Inflammatory macrophage treated with lipopolysaccharide for 4 hours (primary cell): ENCODE measurements at places on chromosomes 6 and 20.

GRCh38 chr6:139308286-139308916, 16.6 kb upstream of the TXLNB start:
- peak; percentile 78 for DNase-seq

GRCh38 chr20:64159286-64159680, 5.0 kb upstream of the MYT1 start:
- DNase-seq = no peak

DNA sequence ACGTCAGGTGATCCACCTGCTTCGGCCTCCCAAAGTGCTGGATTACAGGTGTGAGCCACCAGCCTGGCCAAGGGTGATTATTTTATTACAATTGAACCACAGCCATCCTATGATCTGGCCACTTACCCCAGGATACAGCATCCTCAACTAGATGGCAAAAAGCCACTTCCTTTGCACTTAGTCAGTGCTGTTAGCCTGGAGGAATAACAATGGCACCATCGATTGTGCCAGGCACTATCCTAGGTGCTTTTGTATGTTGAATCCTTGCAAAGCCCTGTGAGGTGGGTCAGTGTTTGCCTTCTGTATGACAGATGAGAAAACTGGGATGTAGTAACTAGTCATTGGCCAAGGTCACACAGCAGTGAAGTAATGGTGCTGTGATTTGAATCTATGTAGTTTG, 11.2 kb upstream of the TTPAL start:
- DNase-seq = no peak

DNA sequence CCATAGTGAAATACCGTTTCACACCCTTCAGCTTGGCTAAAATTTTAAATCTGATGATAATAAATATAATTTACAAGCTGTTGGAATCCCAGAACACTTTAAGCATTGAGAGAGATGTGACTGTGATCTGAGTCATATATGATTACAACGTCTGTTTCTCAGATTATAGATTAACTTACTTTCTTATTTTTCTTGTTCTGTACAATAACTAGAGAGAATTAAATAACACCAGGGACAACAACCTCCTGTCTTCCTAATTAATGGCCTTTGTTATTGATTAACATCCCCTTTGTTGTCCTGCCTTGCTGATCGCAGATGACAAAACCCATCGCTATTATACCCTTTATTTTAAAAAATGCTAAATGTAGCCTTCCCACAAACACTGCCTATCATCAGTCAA, 87.8 kb upstream of the EZR start:
- DNase-seq = no peak

- DNase-seq = no peak
These were observed 6.9 kb downstream of the ENPP3 start for GRCh38 chr6:131643855-131644460.

DNA sequence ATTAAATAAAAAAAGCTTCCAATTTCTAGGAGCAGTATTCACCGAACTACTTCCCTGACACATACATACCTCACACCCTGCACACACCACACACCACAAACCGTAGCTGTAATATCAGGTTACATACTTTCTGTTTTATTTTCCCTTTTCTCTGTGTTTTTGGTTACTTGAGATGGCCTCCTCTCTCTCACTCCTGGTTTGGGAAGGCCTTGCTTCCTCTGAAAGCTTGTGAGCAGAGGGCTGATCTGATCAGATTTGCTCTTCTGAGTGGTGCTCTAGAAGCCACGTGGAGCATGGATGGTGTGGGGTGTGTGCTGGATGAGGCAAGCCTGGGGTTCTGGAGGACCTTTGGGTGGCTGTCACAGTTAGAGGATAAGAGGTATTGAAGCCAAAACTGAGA, 20.9 kb downstream of the UTRN start:
- peak; percentile 27 for DNase-seq

DNA sequence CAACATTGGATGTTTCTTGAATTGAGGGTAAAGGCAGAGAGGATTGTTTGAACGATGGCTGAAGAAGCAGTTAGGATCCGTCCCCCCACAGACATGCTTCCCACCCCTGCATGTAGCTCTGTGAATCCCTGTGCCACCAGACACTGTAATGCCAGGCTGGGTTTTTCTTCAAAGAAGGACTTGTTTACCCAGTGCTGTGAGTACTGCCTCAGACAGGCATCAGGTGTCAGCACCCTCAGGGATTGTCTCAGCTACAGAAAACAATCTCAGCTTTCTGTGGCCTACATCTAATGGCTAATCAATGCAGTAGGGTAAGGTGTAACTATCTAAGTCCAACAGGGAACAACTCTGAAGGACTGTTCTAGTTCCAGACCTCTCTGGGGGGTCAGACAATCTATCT, 853.0 kb upstream of the EPHA7 start:
- no peak for DNase-seq

- peak; percentile 32 for DNase-seq
These were observed 59.2 kb upstream of the KIF25 start for GRCh38 chr6:167937948-167938911.

- DNase-seq = no peak
These were observed 99.6 kb downstream of the MAP3K4 start for GRCh38 chr6:161091151-161091550.

- DNase-seq = no peak
These were observed 150.1 kb downstream of the HAO1 start for GRCh38 chr20:7790189-7790588.

GRCh38 chr6:20879526-20879925, 345.3 kb downstream of the CDKAL1 start:
- peak; percentile 62 for DNase-seq

DNA sequence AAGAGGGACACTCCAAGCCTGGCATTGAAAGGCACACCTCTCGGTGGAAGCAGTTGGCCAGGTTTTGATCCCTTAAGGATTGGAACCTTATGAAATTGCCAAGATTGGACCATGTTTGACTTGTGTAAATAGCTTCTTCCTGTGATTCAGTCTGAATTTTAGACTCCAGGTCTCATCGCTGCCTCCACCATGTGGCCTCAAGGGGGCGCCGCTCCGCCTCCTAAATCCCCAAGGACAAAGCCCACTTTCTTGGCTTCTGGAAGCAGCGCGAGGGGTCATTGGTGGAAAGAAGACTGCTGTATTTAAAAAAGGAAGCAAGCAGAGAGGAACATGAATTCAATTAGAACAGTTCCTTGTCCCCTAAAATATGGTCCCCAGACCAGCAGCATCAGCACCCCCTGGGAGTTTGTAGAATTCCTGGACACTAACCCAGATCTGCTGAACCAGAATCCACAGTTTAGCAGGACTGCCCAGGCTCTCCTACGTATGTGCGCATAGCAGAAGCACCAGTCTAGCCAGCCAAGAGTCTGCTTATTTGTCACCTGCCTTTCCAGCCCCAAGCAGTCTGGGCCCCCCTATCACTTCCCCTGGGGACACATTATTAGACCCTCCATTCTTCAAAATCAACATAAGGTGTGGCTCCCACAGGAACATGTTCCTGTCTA, 108.5 kb downstream of the LY86 start:
- DNase-seq = peak; percentile 67

GRCh38 chr6:43308101-43308989, at the start of gene CRIP3:
Gene CRIP3 (minus strand): TSS chr6:43308826. CDS start chr6:43308792, 34 bp downstream.
- DNase-seq = no peak

DNA sequence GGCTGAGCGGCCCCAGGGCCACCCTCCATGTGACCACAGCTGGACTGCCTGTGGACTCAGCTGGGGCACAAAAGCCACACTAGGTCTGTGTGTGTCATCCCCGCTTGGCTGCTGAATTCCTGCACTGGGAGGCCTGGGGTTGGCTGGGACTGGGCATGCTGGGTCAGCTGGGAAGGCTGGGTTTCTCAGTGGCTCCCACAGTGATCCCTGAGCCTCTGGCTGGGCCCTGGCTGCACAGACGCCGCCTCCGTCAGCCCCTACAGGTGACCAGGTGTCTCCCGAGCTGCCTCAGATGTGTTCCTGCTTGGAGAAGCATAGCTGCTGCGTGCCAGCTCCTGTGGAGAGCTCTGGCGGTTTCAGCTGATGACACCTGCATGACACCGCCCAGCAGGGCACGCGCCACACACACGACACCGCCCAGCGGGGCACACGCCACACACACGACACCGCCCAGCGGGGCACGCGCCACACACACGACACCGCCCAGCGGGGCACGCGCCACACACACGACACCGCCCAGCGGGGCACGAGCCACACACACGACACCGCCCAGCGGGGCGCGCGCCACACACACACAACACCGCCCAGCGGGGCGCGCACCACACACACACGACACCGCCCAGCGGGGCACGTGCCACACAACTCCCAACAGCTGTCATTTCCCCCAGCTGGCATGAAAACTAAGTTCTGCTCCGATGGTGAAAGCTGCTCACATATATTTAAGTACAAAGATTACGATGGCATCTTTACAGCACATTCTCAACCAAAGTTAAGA, 88.8 kb downstream of the TAF4 start:
- no peak for DNase-seq

DNA sequence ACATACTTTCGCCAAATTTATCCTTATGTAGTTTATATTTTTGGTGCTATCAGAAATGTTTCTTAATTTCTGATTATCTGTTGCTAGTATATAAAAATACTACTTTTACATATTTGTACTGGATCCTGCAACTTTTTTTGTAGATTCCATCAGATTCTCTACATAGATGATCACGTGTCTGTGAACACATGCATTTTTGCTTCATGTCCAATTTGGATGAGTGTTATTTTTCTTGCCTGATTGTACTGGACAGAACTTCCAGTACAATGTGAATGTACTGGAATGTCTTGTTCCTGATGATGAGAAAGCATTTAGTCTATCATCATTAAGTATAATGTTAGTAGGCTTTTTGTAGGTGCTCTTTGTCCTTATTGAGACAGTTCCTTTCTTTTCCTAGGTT, 25.0 kb upstream of the SSR1 start:
- no peak for DNase-seq

GRCh38 chr20:53958260-53958659, 112.1 kb downstream of the BCAS1 start:
- DNase-seq = no peak

DNA sequence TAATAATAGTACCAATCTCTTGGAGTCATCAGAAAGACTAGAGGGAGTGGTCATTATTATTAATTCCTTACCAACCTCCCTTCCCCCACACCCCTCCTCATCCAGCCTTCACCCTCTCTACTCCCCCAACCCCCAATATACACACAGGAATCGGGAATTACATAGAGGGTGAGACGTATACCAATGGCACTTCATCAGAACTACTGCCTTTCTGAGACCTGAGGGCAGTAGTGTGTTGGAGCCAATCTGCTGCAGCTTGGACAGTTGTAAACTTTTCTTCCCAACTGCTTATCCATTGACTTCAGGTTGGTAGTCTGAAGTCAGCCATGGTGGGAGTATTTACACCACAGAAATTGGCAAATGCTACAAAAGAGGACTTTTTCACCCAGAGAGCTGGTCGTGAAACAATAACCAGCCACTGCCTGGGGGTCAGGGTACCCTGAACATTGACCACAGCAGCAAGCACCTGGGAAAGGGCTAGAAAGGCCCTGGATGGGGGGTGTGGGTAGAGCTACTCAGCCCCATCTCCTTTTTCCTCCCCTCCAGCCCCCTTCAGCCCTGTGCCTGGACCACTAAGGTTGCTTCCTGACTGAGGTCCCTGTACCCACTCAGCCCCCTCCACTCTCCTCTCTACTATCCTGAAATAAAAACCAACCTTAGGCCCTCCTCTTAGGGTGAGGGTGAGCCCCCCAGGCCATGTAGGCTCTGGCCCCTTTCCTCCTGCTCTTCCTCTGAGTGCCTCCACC, 161.5 kb downstream of the MRPL14 start:
- DNase-seq = no peak

GRCh38 chr20:7389216-7389615, 551.0 kb downstream of the HAO1 start:
- DNase-seq = no peak

DNA sequence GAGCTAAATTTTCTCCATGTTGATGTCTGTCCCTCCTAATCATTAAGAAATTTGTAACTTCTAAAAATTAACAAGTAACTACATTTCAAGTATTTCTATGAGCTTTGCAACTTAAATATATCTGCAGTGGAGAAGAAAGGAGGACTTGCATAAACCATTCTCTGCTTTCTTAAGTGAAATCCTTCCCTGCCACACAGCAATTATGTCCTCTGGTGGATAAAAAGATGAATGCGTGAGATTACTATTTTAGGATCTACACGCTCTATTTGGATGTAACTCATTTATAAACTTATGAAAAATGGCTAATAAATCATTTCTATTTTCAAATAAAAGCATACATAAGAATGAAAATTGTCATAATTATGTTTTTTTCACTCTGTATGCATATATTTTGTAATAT, 338.0 kb upstream of the PTCHD4 start:
- no peak for DNase-seq

- DNase-seq = no peak
These were observed 34.5 kb upstream of the HLA-A start for GRCh38 chr6:29907637-29908340.

DNA sequence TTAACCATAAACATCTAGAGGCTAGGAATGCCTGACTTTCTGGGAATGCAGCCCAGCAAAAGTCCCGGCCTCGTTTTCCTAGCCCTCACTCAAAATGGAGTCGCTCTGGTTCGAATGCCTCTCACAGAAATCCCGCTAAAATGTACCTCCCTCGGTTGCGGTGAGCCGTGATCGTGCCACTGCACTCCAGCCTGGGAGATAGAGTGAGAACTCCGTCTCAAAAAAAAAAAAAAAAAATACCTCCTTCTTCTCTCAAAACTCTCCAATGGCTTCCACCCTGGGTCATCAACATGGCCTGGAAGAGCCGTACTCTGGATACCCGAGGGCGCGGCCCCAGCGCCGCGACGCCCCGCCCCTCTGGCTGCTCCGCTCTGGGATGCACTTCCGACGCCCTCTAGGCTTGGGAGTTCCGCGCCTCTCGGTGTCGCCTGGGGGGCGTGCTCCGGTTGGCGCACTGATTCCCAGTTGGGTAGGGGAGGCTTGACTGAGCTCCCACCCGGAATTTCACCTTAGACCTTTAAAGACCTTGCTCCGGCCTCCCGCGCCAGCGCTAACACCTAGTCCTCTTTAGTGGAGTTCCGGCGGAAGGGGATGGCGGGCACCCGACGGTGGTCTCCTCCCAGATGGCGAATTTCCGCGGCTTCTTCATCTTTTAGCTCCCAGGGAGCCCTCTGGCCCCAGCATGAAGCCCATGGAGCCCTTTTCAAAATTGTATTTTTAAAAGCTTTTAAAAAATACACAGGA, 12.3 kb downstream of the HMGN4 start:
- DNase-seq = peak; percentile 65

DNA sequence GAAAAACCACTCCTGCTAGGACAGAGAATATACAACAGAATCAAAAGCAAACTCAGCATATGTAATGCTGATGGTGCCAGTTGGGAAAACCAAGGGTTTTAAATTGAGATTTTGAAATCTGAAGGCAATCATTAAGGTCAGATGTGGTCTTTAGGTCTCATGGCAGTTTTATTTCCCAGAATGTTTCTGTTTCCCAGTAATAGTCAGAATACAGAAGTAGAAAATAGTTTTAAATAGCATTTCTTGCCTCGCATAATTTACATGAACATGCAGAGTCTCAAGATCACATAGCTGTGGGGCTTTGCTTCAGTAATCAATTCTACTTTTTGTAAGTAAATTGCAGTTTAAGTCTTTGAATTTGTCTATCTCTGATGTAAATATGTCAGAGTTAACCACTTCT, 58.1 kb downstream of the RNF144B start:
- DNase-seq = peak; percentile 82
